AG10803 (cell line): ENCODE measurements at places on chromosomes 12 and 14.
A peak's percentile ranks its signal among the peaks of the same experiment; 100 is the strongest.

DNA sequence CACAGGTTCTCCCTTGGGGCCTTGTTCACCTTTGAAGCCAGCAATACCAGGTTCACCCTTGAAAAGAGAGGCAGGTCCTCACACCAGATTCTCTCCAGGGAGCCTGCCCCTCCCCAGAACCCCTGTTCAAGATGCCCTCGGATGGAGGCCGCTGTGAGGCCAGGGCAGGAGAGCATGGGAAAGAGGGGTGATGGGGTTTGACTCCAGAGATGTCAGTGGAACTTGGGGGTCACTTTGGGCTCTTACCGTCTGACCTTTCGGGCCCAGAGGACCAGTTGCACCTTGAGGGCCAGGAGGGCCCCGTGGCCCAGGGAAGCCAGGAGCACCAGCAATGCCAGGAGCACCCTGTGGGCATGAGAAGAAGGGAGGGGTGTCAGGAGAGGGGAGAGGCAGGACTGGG lies 17.4 kb downstream of the COL2A1 start:
- no peak for DNase-seq

- peak; percentile 86 for DNase-seq
These were observed 116.7 kb downstream of the LMNTD1 start for GRCh38 chr12:25436206-25437030.

DNA sequence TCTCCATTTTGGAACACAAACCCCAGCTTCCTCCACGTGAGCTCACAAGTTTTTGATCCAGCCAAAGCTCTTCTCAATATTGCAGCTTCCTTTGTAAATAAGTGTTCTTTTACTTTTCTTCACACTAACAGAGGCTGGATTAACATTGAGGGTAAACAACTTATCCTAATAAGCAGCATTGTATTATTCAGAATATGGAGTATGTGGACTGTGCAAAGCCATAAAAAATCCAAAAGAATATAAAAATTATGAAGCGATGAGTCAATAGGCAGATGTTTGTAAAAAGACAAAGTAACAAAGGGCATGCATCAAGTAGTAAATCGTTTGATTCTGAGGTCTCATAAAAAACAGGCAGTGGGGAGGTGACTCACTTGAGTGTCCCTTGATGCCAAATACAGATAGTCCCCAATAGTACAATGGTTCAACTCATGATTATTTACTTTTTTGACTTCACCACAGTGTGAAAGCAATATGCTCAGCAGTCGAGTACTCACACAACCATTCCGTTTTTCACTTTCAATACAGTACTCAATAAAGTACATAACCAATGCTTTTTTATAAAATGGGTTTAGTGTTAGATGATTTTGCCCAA lies 23.1 kb upstream of the KCNK10 start:
- DNase-seq, result no peak

DNA sequence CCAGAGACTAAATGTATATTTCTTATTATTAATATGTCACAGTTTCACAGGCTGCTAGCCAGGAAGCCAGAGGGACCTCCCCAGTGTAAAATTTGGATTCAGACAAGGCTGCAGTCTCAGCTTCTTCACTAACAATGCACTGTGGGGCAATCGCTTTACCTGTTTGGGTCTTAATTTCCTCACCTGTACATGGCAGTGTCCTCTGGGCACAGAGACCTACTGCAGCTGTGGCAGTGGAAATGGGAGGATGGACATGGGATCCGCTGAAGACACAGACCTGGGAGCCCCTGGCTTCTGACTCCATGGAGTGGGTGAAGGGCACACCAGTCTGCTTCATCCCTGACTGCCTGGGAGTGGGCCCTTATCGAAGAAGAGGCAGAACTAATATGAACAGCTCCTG lies 6.9 kb upstream of the SERPINA5 start:
- no peak for DNase-seq

DNA sequence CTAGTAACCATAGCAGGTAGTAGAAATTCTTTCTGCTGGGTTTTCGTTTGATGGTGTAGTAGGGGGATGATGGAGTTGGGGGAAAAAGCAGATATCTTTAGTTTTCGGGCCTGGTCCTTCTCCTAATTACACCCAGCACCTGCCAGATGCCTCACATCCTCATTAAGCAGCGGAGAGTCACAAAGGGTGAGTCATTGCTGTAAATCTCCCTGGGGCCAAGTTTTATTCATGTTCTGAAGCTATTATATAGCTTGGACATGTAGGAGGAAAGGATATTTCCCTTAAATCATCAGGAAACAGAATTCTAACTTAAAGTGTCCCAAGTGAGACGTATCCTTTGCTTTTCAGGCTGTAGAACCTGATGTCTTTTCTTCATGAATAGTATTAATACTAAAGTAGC lies 4.9 kb upstream of the NECAP1 start:
- DNase-seq, result peak; percentile 42

DNA sequence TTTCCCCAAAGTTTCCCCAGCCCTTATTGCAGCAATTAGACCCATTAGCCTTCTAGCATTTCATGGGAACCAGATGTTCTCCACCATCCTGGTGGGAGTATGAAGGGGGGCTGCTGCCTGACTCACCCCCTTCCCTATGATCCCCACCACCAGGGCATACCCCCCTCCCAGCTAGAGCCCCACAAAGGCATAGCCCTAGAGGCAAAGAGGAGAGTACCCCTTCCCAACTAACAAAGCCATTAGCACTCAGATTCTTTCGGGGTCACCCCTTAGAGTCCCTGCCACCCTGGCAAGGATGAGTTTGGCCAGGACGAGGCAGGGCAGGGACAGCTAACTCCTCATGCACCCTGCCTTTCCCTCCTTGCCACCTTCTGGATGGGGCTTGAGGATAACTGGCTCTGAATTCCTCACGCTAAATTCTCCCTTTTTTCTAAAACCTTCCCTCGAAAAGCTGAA lies 9.2 kb downstream of the RARG start:
- no peak for DNase-seq

- no peak for DNase-seq
These were observed 47.4 kb upstream of the DICER1 start for GRCh38 chr14:95204705-95205104.

GRCh38 chr12:113098441-113099028 lies 37.0 kb downstream of the RASAL1 start:
- DNase-seq, result peak; percentile 82

DNA sequence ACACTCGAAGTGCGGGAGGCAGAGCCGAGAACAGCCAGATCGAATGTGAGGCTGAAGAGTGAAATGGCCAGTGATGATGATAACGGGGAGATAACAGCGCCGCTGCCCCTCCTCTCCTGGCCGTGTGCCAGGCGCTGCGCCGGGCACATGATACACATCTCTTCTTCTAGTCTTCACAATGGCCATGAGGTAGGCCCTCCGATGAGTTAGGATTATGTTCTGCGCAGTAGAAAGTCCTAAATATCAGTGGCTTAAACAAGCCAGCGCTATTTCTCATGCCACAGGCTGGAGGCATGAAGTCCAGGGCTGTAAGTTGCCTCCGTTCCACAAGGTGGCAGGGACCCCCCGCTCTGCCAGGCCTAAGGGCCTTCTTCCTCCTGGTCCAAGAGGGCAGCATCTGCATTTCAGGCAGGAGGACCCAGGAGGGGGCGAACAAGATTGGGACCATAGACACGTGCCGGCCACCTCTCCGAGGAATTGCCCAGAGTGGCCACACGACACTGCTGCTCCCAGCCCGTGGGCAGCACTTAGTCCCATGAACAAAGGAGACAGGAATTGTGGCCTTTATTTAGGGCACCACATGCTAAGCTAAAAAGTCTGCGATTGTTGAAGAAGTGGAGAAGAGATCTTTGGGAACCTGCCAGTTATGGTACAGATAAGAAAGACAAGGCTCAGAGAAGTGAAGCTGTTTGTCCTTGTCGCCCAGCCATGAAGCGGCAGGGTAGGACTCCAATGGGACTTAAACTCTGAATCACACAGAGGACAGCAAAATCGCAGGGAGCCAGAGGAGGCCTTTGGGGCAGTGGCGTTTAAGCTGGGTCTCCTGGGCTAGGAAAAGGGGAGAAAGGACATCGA lies 10.9 kb upstream of the HVCN1 start:
- DNase-seq, result no peak

DNA sequence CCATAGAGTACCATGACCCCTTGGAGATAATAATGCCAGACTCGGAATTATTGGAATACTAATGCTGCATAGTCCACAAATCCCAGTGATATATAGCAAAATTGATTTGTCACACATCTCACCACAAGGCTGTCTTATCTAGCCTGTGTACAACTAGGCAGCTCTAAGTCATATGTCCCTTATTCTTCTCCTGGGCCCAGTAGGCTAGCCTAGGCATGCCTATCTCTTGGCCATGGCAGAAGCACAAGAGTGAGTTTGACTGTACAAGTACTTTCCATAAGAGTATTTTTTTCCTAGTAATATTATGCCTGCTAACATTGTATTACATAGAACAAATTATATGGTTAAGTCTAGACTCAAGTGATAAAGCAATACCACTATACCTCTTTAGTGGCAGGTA lies 1122.1 kb upstream of the SEL1L start:
- no peak for DNase-seq

DNA sequence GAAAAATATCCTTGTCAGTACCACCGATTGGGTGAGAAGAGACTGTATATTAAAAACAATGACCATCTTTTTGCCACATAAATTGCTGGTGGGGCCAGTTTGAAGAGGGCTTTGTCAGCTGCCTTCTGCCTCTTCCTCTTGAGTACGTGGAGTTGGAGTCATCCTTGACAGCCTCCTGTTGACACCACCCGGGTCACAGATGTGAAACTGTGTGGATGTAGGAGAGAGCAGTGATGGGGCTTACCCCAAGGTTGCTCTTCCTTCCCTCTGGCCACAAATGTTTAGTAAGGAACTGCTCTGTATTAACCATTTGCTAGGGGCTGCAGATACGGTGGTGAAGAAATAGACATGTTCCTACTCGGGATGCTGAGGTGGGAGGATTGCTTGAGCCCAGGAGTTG lies 12.2 kb downstream of the PTPN11 start:
- DNase-seq, result no peak

GRCh38 chr14:75254381-75254822 lies 24.2 kb upstream of the FOS start:
- no peak for DNase-seq

DNA sequence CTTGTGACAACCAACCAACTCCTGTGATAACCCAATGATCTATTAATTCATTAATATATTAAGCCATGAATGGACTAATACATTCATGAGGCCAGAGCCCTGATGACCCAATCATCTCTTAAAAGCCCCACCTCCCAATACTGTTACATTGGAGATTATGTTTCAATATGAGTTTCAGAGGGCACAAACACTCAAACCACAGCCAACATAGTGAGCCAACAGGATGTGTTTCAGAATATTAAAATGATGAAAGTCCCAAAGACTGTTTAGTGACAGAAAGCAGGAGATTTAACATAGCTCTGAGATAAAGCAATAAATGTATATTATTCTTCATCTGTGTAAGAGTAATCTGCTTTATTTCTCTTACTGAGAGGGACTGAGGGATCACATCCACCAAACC lies 71.7 kb downstream of the PTPRO start:
- no peak for DNase-seq

GRCh38 chr12:88944397-88944796 lies 364.1 kb upstream of the KITLG start:
- peak; percentile 11 for DNase-seq
